ENCODE measurements at places on chromosomes 2 and 18.

- peak; percentile 49 for DNase-seq
These were observed 1.4 kb upstream of the SERTAD2 start for GRCh38 chr2:64655018-64655664.

DNA sequence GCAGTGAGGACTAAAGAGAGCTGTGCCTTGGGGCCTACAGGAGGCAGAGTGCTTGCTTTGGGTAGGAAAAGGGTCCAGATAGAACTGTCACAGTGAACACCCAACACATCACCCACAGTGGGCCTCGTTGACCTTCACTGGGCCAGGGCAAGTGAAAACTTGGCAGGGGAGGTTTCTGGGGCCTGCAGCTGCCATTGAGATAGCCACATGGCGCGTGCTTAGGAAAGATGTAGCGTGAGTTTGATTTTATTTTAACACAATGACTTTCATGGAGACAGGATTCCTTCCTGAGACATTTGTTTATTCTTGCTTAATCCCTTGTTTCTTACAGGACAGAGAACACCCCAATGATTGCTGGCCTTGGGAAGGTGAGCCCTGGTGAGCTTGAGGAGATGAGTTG is 9.3 kb upstream of the ESPNL start:
- no peak for DNase-seq

DNA sequence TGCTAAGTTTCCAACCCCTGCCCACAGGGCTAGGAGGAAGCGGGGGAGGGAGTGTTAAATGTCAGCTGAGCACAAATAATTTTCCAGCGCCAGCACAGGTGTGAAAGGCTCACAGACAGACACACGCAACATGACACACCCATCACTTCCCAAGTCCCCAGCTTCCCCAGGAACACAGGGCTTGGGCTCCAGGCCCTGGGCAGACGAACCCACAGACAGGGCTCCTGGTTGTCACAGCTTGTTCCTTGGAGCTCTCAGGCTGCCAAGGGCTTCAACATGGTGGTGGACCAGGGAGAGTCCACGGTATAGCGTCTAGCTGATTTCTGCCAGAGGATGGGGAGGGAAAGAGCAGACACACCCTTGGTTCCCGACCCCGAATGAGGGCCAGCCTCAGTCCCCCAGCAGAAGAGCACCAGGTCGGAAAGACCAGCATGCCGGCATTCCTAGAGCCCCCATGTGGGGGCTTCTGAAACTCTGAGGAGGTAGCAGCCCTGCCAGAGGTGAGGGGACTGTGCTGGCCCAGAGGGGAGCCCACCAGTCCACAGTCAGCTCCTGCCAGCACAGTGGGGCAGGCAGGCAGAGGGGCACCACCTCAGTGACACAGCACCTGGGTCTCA is 1.9 kb downstream of the DUSP2 start:
- no peak for DNase-seq

DNA sequence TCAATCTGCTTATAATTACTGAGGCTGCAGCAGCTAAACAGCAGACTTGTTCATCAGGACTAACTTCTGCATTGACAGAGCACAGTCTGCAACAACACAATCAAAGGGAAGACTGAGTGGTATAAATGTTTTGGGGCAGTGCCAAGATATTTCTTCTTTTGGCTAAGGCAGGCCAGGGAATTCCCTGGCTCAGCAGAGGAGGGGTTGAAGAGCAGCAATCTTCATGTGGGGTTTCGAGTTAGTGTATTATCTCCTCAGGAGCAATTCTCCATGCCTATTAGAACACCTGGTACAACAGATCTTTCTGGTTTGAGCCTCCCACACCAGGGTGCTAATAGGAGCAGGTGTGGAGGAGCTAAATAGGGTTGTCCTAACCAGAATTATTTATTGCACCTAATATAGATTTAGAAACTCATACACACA is 103.0 kb upstream of the STK17B start:
- DNase-seq = peak; percentile 36

DNA sequence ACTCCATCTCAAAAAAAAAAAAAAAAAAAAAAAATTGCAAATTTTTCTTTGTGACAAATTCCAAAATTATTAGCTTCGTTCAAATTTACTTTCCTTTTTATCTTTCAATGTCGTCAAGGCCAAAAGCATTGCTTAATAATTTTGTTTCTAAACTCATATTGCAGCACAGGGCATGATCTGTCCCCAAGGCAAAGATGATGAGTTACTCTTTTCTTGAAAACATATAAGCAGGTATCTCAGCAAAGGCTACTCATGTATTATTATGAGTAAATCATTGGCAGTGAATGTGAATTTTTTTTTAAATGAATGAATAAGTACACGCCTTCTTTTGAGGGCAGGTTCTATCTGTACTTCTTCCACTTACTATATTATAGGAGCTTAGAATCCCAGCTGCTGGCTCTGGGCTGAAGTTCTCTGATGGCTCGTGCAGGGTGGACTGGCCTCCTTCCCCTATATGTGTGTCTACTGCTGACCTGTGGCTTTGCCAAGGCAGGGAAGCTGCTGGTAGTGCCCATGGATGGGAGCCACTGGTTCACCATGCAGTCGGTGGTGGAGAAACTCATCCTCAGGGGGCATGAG is at the start of gene UGT1A7:
UGT1A7 (plus strand) TSS at position 381 of the 579 bp plus-strand sequence; CDS start at position 418, 37 bp downstream.
- no peak for DNase-seq

Data from urothelium cell line (cell line).